ENCODE measurements at places on chromosomes 3 and 15.

GRCh38 chr3:123299581-123299980 lies 97.8 kb downstream of the SEC22A start:
- no peak for DNase-seq

- DNase-seq, result peak; percentile 18
Observed at GRCh38 chr15:41285285-41285684, 47.1 kb downstream of the OIP5 start.

DNA sequence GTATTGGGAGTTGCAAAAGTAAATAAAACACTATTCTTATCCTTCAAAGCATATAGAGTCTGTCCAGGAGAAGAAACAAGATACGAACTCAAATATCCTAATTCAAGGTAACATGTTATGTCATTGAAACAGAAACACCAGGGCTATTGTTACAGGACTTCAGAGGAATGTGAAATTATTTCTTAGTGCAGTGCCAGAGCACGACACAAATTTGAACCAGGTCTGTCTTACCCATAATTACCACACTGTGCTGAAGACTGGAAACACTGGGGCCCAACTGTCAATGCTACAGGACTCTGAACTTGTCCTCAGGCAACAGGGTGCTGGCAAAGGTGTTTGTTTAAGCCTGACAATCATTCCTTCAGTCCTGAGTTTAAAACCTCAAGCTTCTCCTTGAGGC lies 633.6 kb upstream of the UBE2E2 start:
- no peak for DNase-seq

- no peak for DNase-seq
Observed at GRCh38 chr15:87193481-87193880, 1063.1 kb downstream of the NTRK3 start.

GRCh38 chr3:57893156-57893555 lies 115.1 kb upstream of the FLNB start:
- no peak for DNase-seq

DNA sequence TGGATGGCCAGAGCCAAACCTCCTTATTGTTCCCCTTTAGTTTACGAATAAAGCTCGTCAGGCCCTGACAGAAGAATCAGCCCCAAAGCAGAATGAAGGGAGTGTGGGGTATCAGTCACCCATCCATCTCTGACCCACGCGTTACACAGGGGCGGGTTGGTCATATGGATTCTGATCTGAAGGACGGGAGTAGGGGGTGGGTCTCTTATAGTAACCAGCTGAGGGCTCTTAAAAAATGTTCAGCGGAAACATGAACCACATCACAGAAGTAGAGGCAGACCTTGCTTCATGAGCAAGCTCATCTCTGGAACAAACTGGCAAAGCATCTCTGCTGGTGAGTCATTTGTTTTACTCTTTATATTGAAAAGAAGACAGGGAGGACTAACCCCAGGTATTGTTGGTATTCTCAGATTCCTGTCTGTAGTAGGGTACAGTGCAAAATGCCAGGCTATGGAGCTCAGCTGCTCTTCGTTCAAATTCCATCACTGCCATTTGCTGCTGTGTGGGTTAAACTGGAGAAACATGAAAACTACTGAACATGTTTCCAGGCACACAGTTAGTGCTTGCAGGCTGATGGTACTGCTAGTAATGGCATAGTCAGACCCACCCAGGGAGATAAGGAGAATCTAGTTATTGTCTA lies at the start of gene CXCR6:
Gene CXCR6, plus strand, starts transcription at position 258 of the 640 bp plus-strand sequence. CDS start 3,018 bp downstream, outside the sequence.
- DNase-seq, result no peak

- DNase-seq, result peak; percentile 95
Observed at GRCh38 chr15:40847223-40847961, 3.5 kb downstream of the SPINT1 start.

DNA sequence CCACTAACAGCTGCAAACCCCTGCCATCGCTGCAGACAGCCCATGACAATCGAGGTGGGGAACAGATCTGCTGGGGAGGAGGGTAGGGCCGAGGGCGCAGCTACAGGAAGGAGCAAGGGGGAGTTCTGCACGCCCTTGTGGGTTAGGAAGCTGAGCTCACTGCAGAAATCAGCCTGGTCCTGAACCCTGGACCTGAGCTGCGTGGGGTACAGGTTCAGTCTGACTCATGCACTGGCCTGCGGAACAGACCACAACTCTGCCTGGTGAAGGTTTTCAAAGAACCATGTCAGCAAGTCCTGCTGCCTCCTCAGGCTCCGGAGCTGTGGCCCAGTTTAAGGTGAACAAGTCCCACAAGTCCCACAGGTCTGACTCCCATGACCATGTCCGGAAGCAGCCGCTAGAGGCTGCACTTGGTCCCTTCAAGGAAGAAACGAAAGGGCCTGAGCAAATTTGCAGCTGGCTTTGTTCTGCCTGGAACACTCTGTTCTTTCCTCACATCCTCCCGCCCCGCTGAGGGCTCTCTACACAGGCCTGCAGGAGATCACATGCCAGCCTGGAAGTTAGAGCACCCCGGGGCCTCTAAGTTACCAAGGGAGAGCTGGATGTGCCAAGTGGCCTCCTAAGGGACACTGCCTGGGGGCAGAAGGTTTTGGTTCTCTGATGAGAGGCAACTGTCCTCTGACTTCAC lies 49.4 kb upstream of the AKAP13 start:
- DNase-seq, result peak; percentile 53

GRCh38 chr3:169668957-169669741 lies 5.6 kb upstream of the MECOM start:
- peak; percentile 77 for DNase-seq

DNA sequence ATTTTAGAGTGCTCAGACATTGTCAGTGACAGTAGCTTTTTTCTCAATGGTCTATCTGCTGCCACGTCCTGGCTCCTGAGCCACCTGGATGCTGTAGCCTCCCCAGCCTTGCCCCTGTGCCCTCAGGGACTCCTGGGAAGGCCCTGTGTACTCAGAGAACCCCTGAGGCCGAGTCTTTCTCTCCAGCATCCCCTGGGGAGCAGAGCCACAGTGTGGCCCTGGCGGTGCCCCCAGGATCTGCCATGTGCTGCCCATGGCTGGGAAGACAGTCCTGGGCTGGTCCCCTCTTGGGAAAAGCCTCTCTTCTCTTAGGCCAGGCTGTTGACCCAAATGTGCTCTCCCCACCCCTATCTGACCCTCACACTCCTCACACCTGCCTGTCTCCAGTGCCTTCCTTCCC lies 5.0 kb downstream of the MYD88 start:
- no peak for DNase-seq

DNA sequence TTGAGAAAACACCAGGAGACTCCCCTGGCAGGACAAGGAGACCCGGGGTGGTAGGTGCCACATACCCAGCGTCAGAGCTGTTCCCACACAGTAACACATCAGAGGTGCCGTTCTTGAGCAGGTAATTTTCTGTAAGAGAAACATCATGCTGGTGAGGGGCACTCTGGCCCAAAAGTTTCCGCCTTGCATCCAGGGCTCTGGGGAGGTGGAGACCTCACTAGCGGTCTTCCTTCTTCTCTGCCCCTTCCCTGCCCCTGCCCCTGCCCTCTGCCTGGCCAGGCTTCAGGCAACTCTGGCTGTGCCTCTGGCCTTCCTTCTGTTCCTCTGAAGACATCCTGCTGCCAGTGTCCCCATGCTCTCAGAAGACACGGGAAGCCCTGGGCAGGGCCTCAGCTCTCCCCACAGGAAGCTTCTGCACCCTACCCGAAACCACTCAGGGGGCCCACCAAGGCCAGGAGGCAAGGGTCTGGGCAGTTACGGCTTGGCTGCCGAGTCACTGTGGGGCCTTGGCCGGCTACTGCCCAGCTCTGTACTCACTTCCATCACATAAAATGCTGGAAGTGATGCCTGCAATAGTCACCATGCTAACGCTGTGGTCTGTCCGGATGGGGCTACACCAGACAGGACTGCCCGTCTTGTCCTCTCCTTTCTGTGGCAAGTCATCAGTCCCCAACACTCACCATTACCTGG lies 41.3 kb downstream of the SCN5A start:
- no peak for DNase-seq

GRCh38 chr3:14428087-14429033 lies 26.0 kb downstream of the SLC6A6 start:
- DNase-seq, result no peak

DNA sequence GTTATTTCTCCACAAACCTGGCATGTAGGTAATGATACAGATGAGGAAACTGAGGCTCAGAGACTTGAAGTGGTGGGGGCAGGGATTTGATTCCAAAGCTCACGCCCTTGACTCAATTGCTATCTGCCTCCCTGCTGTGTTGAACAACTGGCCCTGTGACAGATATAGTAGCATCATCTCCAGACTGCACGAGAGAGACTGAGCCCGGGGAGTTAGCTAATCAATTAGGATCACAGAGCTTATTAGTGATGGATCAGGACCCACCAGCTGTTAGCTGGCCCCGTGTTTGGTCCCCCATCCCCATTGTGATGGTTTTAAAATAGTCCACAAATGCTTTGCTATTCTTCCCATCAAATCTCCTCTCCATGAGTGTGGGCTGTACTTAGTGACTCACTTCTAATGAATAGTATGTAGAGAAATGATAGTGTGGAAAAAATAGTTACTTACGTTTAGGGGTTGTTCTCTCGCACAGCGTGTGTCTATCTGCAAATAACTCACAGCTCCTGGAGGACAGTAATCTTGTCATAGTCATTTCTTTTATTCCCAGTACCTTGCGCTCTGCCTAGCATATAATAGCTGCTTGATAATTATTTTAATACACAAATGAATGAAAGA lies 74.4 kb upstream of the KLF13 start:
- no peak for DNase-seq

GRCh38 chr3:149314807-149315578 lies 18.4 kb downstream of the TM4SF18 start:
- DNase-seq, result no peak

DNA sequence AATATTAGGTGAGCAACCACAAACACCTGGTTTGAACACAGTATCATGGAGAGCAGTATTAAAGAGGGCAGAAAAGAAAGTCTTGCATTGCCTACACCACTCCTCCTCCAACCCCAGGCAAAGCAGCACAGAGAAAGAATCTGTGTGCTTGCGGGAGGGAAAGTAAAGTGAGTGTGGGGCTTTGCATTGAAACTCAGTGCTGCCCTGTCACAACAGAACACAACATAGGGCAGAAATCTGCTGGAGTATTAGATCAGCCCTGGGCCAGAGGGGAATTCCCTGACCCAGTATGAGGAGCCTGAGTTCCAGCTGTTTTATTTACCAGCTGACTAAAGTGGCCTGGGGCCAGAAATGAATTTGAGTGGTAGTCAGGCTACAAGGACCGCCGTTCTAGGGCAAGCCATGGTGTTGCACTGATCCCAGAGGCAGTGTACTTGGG lies 75.5 kb downstream of the SPATA16 start:
- peak; percentile 55 for DNase-seq

GRCh38 chr15:62119874-62120273 lies 45.2 kb downstream of the C2CD4B start:
- no peak for DNase-seq

GRCh38 chr3:87084868-87085267 lies 93.9 kb upstream of the VGLL3 start:
- no peak for DNase-seq

GRCh38 chr3:51384055-51384725 lies 901 bp upstream of the MANF start:
- no peak for DNase-seq

DNA sequence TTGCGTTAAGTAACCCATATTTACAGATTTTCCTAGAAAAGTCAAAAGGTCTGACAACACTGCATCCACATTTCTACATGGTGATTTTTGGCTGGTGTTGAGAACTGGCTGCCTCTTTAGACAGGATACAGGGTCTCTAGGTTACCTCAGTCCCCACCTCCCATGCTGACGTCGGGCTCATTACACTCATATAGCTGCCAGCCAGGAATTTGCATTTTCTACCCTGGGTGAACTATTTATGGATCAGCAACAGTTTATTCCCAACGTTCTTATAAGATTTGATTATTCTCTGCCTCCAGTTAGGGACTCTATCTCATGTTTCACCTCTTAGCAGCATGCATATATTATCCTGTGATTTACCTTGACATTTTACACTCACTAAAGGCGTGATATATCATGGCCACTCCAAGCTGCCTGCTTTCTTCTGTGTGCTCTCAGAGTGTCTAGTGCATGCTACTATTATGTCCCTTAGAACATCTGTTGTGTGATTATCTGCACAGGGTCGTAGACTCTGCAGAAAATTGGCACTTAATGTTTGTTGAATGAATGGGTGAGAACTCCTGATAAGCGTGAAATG lies 49.0 kb downstream of the CLDN11 start:
- DNase-seq, result no peak

GRCh38 chr3:10602769-10603768 lies 97.7 kb upstream of the ATP2B2 start:
- peak; percentile 71 for DNase-seq

- no peak for DNase-seq
Observed at GRCh38 chr3:10994306-10994705, 1.8 kb downstream of the SLC6A1 start.

DNA sequence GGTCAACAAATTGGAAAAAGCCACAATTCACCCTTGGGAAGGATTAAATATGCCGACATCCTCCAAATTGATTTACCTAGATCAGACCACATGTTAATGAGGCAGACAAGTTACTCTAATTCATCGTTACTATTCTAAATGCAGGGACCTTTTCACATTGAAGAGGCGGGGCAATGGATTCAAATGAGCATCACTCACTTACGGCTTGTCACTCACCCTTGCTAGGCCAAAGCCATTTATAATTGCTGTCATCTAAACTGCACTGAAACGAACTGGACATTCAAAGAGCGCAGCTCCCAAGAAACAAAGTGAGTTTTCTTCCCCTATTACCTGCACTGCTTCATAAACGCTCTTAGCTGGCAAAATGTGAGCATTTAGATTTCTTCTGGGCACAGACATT lies 313.9 kb downstream of the WDR72 start:
- DNase-seq, result no peak

DNA sequence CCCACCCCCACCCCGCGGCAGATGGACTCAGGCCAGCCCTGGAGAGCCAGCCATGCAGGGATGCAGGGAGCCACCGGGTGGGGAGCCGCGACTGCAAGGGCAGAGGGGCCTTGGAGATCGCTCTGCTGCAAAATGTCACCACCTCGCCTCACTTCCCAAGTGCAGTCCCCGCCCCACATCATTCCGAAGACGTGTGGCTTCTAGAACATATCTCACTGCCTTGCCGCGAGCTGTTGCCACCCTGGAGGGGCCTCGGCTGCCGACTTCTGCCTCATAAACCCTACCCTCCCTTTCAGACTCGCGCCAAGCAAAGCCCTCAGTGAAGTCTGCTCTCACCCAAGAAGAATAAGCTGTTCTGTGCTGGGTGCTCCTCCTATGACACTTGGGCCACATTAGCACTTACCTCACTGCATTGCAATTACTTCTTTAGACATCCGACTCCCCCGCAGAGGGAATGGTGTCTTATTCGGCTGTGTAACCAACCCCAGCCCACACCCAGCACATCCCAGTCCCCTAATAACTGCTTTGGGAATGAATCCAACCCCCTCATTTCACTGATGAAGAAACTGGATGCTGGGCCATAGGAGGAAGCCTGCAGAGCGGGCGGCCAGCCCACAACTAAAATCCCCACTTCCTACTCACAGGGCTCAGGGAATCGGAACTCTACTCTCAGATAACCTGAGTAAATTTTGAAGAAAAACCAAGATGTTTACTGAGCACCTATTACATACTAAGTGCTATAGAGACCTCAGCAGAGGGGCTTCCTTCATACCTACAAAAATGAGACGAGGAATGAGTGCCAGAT lies 8.6 kb downstream of the TLE3 start:
- DNase-seq, result no peak

Measured in common myeloid progenitor, CD34-positive (primary cell).